NCI-H2107 (cell line): ENCODE measurements at places on chromosomes 6 and 20.

GRCh38 chr6:46586906-46587305 lies 65.7 kb downstream of the CYP39A1 start:
- DNase-seq, result no peak

DNA sequence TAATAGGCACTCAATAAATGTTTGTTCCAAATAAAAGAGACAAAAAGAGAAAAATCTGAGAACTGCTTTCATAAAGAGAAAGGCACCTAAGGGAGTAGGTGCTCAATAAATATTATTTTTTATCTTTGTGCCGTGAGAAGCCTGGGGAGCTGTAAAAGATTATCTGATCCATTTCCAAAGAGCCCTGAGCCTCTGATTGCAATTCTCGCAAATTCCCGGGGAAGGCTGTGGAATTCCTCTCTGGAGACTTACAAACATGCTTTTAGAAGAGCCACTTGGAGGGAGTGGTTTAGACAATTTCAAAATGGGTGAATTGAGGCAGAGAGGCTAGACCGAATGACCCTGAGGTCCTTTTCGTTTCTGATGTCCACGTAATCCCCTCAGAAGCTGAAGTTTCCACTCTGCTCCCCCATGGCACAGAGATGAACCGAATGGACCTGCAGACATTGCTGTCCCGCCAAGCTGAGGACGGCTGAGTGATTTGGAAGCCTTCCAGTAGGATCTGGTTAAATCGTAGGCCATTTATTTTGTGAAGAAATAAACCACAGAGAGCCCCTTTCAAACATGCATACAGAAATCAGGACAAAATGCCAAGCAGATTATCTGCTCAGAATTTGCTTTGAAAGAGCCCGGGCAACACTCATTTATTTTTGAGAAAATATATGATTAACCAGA lies 77.8 kb downstream of the PKHD1 start:
- no peak for DNase-seq

- no peak for DNase-seq
Observed at GRCh38 chr6:3617192-3617631, 134.3 kb downstream of the PXDC1 start.

DNA sequence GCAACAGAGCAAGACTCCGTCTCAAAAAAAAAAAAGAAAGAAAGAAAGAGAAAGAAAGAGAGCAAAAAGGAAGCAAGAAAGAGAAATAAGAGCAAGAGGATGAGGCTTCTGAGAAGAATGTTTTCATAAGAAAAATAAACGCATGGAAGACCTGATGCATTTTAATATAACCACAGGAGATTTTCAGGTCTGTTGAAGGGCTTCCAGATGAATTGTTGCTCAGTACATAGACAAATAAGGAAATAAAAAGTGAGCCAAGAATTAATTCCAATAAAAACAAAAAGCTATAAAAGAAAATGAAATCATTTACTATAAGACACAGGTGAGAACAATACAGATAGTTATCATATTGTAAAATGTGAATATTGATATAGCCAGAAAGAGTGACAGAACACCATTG lies 43.5 kb downstream of the PERP start:
- no peak for DNase-seq

- no peak for DNase-seq
Observed at GRCh38 chr20:1306316-1307135, 22.4 kb downstream of the SDCBP2 start.

GRCh38 chr6:72876256-72876655 lies 254.4 kb downstream of the KCNQ5 start:
- no peak for DNase-seq

- DNase-seq, result no peak
Observed at GRCh38 chr6:43828711-43829110, 58.7 kb downstream of the VEGFA start.

DNA sequence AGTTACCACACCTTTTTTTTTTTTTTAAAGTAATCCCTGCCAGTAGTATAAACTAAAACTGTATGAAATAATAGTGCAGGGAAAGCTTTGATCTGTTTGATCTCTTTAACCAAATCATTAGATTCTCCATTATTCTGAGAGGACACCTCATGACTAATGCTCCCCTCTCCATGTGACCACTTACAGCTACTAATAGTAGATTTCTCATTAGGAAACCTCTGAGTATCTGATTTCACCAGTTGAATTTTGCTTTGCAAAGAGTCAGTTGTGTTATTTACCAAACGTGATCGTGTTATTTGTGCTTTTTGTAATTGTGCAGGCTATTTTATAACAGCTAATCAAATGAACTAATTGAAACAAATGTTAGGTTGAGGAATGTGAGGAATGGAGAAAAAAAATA lies 12.5 kb downstream of the CASP8AP2 start:
- no peak for DNase-seq

DNA sequence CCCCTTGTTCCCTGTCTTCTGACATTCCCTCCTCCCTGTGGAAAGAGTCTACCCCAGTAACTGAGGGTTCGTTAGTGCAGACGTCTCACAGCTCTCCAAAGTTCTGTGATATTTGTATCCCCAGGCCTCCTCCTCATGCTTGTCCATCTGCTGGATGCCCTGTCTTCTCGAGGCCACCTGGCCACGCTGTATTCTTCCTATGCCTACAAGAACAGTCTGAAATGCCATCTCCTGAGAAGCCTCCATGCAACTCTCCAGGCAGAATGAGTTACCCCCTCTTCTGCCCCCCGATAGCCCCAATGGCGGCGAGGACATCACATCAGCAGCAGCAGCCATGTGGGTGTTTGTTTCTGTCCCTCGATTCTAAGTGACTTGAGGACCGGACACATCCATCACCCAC lies 9.3 kb downstream of the ULBP2 start:
- no peak for DNase-seq

DNA sequence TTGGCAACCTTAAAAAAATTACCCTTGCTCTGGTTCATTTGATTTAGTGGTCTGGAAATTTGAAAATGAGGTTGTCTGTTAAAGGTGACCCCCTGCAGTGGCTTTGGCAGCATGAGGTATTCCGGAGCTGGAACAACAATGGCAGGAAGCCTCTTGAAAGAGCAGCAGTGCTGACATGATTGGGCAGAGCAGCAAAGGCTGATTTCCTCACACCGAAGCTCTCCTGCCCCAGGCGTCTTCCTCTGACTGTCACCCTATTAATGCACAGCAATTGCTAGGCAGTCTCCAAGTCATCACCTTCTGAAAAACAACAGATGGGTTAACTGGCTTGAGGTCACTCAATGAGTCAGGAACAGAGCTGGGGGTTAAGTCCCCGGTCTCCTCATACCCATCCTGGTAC lies 241.8 kb upstream of the MMS22L start:
- peak; percentile 24 for DNase-seq

DNA sequence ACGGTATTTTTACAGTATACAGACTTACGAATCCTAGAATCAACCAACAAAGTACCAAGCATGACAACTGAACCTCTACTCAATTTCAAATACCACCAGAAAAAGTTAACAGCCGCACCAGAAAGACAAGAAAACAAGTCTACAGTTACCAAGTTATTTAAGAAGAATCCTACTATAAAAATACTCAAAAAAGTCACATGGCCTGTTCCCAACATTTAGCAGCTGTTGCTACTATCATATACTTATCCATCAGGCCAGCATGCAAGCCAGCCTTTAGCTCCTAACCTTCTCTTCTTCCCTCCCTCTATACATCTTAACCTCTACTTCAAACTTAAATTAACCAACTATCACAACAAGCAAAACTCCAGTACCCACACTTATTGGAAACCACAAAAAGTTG lies 1.9 kb downstream of the SYNCRIP start:
- no peak for DNase-seq

GRCh38 chr20:51831866-51832265 lies 29.5 kb upstream of the SALL4 start:
- DNase-seq, result no peak
